ENCODE measurements at places on chromosomes 12 and 14. TPM values are rescaled to one million over a fixed set of nuclear protein-coding genes. Genes with fewer than 3 reads are reported as not detected.

DNA sequence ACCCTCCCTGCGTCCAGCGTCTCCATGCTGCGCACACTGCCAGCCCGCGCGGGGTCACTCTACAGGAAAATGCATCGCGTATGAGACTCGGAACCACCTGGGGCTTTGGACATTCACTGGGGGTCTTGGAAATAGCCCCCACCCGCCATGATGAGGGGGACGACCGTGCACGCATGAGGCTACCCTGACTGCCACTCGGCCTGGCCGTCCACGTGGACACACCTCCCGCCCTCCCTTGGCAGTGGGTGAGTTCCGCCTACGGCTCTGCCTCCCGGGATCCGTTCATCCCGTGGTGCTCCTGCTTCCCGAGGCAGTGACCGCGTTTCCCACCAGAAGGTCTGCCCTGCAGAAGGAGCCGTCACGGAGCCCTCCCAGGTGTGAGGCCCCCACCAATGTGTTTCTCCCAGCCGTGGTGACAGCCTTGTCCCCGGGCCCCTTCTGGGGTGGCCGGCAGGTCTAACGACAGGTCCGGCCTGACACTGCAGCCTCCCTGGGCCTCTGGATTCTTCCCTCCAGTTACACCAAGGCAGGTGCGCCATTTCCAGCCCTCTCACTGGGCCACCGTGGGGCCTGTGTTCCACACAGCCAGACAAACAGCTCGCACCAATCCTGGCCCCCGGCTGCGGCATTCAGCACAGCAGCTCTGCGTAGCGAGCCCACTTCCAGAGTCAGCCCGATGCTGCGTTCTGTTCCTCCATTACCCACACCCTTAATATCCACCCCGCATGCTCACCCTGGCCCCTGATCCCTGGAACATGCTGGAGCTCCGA is 11.1 kb upstream of the GALNT9 start:
- H3K36me3 ChIP-seq = no peaks in the 10 kb centered on the region
- no peak for DNase-seq
- peaks cover 13% of the 10 kb centered on the region for H3K27me3 ChIP-seq

- no peak overlapping the region for H3K4me3 ChIP-seq
- H3K4me1 ChIP-seq = no peaks in the 10 kb centered on the region
- no peak overlapping the region for H3K27ac ChIP-seq
Measured at GRCh38 chr12:124967016-124967739, 21.8 kb downstream of the DHX37 start.

- H3K4me1 ChIP-seq = peaks cover 23% of the 10 kb centered on the region
- no peak overlapping the region for H3K27ac ChIP-seq
- no peaks in the 10 kb centered on the region for H3K36me3 ChIP-seq
- H3K27me3 ChIP-seq = no peaks in the 10 kb centered on the region
Measured at GRCh38 chr12:15561396-15561795, 227.8 kb downstream of the EPS8 start.

The SMCO2 gene
- total RNA-seq = 0.88 TPM

The VRK1 gene
- total RNA-seq = 20.9 TPM

- H3K27ac ChIP-seq = no peak overlapping the region
- H3K4me1 ChIP-seq = peaks cover 26% of the 10 kb centered on the region
- no peak overlapping the region for H3K4me3 ChIP-seq
- no peak for DNase-seq
Measured at GRCh38 chr12:1613860-1614259, 15.2 kb upstream of the WNT5B start.

GRCh38 chr12:131620946-131621681 is 89.8 kb upstream of the SFSWAP start:
- peak; percentile 60 for DNase-seq
- no peak overlapping the region for H3K27ac ChIP-seq
- H3K4me3 ChIP-seq = no peak overlapping the region
- no peaks in the 10 kb centered on the region for H3K36me3 ChIP-seq

The CLEC6A gene
- total RNA-seq = not detected

DNA sequence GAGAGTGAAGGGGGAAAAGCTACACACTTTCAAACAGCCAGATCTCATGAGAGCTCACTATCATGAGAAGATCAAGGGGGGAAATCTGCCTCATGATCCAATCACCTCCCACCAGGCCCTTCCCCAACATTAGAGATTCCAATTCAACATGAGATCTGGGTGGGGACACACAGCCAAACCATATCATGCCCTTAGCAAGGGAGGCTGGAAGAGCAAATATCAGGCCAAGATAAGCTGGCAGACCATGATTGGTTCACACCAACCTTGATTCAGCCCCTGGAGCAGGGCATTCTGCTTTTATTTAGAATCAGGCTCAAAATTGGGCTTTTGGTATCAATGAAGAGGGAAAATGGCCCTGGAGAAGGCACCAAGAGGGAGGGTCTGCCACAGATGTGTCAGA is 137.4 kb downstream of the PRKCH start:
- H3K4me1 ChIP-seq = peaks cover 17% of the 10 kb centered on the region
- no peaks in the 10 kb centered on the region for H3K27me3 ChIP-seq
- no peak overlapping the region for H3K27ac ChIP-seq
- no peak for DNase-seq

- no peaks in the 10 kb centered on the region for H3K4me1 ChIP-seq
- DNase-seq = no peak
- H3K4me3 ChIP-seq = no peak overlapping the region
- H3K27me3 ChIP-seq = no peaks in the 10 kb centered on the region
Measured at GRCh38 chr14:99047441-99048031, 224.5 kb downstream of the BCL11B start.

The KCNA5 gene
- not detected for total RNA-seq

DNA sequence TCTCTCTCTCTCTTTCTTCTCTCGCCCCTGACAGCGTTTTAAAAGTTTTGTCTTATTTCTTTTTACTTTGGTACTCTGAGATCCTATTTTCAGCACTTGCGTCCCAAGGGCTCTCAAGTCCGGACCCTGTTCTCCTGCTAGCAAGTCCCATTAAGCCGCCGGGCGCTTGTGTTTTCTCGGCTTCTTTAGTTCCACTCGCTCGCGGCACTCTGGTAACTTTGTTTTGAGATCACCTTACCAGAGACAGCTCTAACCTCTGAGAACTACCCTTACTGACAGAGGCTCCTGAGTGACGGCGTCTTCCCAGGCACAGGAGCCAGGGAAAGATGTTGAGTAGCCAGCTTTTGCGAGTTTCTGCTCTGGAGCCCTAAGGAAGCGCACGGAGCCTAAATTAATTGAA is 2.7 kb upstream of the MYF5 start:
- no peaks in the 10 kb centered on the region for H3K36me3 ChIP-seq
- peak overlapping the region; percentile 70 for H3K4me3 ChIP-seq
- no peak for DNase-seq
- no peak overlapping the region for H3K27ac ChIP-seq

The ZBTB1 gene
- total RNA-seq = 60.4 TPM

DNA sequence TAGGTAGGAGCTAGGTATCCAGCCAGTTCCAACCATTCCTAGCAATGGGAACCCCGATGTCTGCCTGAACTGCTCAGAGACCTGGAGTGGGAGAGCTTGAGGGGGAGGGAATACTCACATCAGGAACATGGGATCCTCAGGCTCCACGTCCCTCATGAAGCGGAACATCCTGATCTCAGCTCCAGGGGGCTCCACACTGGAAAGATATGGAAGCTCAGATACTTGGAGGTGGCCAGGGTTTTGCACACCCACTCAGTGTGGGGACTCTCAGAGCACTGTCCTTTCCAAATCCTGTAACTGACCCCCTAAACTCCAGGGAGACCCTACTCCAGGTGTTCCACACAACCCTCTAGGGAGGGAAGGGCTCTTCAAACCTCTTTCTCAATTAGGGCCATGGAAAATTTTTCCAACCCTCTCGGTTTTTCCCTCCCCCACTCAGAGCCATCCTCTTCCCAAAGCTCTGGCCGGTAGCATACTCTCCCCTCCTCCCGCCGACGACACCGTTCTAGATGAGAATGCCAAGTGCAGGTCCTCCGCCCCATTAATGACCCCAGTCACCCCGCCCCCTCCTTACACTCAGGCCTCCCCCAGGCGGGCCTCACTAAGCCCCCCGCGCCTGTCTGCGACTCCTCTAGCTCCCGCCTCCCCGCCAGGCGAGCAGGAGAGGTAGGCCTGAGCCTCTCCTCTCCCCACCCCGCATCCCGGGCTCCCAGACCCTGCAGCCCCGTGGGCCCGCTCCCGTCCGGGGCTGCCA is 597 bp downstream of the MLF2 start:
- peaks cover 19% of the 10 kb centered on the region for H3K4me1 ChIP-seq
- DNase-seq = peak; percentile 97
- H3K27me3 ChIP-seq = no peaks in the 10 kb centered on the region
- peaks cover 48% of the 10 kb centered on the region for H3K36me3 ChIP-seq

DNA sequence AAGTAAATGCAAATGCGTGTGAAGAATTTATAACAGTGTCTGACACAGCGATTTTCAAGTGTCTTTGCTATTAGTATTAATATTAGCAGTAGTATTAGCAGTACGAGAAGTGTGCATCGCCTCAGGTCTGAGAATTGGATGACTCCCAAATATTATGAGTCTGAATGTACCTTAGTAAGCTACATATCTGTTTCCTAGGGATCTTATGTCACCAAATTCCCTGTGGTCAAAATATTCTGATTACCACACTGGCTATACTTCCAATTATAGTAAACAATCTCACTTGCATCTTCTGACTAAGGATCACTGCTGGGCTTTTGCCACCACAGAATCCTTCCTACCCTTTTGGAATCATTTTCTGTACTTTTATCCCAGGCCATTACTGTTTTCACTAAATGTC is 396.0 kb upstream of the MIS18BP1 start:
- no peaks in the 10 kb centered on the region for H3K4me1 ChIP-seq
- H3K27ac ChIP-seq = no peak overlapping the region
- DNase-seq = no peak
- no peaks in the 10 kb centered on the region for H3K36me3 ChIP-seq
- no peaks in the 10 kb centered on the region for H3K27me3 ChIP-seq
- H3K4me3 ChIP-seq = no peak overlapping the region

- H3K4me1 ChIP-seq = no peaks in the 10 kb centered on the region
- H3K36me3 ChIP-seq = no peaks in the 10 kb centered on the region
- no peak for DNase-seq
- no peaks in the 10 kb centered on the region for H3K27me3 ChIP-seq
- no peak overlapping the region for H3K27ac ChIP-seq
Measured at GRCh38 chr12:46647034-46647433, 178.8 kb downstream of the SLC38A4 start.

The LBHD2 gene
- total RNA-seq = not detected

GRCh38 chr14:105469456-105470349 is 4.9 kb upstream of the CRIP2 start:
- peaks cover 14% of the 10 kb centered on the region for H3K36me3 ChIP-seq
- H3K4me3 ChIP-seq = no peak overlapping the region
- H3K27ac ChIP-seq = no peak overlapping the region

GRCh38 chr12:130084359-130084758 is 77.9 kb upstream of the FZD10 start:
- no peak overlapping the region for H3K27ac ChIP-seq
- no peak for DNase-seq
- no peaks in the 10 kb centered on the region for H3K36me3 ChIP-seq
- no peaks in the 10 kb centered on the region for H3K27me3 ChIP-seq

GRCh38 chr12:113072136-113072535 is 15.6 kb downstream of the DTX1 start:
- no peak overlapping the region for H3K4me3 ChIP-seq
- H3K27ac ChIP-seq = no peak overlapping the region
- no peaks in the 10 kb centered on the region for H3K36me3 ChIP-seq
- H3K27me3 ChIP-seq = no peaks in the 10 kb centered on the region

DNA sequence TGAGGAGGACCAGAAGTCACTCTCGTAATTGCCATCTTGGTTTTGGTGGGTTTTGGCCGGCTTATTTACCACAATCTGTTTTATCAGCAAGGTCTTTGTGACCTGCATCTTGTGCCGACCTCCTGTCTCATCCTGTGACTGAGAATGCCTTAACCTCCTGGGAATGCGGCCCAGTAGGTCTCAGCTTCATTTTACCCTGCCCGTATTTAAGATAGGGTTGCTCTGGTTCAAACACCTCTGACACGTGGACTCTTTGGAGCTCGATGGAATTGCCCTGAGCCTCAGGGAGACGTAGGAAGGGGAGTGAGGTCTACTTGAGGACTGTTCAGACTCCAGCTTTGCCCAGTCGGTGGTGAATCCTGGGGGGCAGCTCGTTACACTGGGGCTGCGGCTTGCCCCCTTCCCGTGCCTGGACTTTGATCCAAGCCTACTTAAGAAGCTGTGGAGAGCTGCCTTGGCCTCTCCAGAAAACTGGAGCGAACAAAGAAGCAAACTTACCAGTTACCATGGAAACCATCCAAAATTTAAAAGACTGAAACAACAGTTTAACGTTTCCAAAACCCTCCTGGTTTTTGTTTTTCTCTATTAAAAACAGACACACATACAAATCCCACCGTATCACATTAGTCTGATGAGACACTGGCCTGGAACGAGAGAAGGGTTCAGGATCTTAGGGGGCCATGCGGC is 28.0 kb downstream of the CALM1 start:
- H3K36me3 ChIP-seq = no peaks in the 10 kb centered on the region
- H3K27me3 ChIP-seq = no peaks in the 10 kb centered on the region
- DNase-seq = no peak
- no peaks in the 10 kb centered on the region for H3K4me1 ChIP-seq
- no peak overlapping the region for H3K4me3 ChIP-seq

- H3K4me1 ChIP-seq = peaks cover 34% of the 10 kb centered on the region
- DNase-seq = no peak
- H3K27me3 ChIP-seq = no peaks in the 10 kb centered on the region
Measured at GRCh38 chr14:50676814-50677516, 8.9 kb upstream of the SAV1 start.

The PLEKHG7 gene
- total RNA-seq = not detected

DNA sequence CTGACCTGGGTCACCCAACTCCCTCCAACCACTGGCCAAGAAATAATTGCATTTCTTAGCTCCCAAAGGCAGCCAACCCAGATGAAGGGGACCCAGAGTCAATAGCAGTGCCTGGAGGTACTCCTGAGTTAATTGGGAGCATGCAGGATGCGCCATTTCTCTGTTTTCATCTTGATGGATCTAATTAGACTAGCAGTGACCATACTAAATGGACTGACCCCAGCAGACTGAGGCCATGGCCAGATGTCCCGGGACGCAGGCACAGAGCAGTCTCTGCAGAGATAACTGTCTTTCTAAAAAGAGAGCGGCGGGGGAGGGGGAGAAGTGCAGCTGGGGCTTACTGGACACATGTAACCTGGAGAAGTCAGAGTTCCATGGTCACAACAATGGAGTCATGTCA is 53.2 kb upstream of the CMKLR1 start:
- no peaks in the 10 kb centered on the region for H3K36me3 ChIP-seq
- no peaks in the 10 kb centered on the region for H3K4me1 ChIP-seq
- no peak overlapping the region for H3K4me3 ChIP-seq
- peaks cover 23% of the 10 kb centered on the region for H3K27me3 ChIP-seq
- DNase-seq = no peak

- peak overlapping the region; percentile 84 for H3K27ac ChIP-seq
- no peaks in the 10 kb centered on the region for H3K27me3 ChIP-seq
- peaks cover 4% of the 10 kb centered on the region for H3K36me3 ChIP-seq
- peaks cover 38% of the 10 kb centered on the region for H3K4me1 ChIP-seq
Measured at GRCh38 chr12:118059341-118060191, 1.4 kb downstream of the WSB2 start.

The SCNN1A gene
- 0.36 TPM for total RNA-seq

Measured in osteoblast (primary cell).